ENCODE measurements at places on chromosomes 7 and 10. TPM values are rescaled to one million over a fixed set of nuclear protein-coding genes. Genes with fewer than 3 reads are reported as not detected.

The IFIT3 gene
- total RNA-seq = 11.3 TPM

The PIK3AP1 gene
- total RNA-seq = 34.7 TPM

The CPN1 gene
- total RNA-seq = not detected

The GDF10 gene
- 0.48 TPM for total RNA-seq

The C7orf57 gene
- total RNA-seq = 0.24 TPM

The SPDYE16 gene
- total RNA-seq = not detected

Data from omental fat pad (tissue), 4 donors.